ENCODE measurements at places on chromosomes 5 and 9. TPM values are rescaled to one million over a fixed set of nuclear protein-coding genes. Genes with fewer than 3 reads are reported as not detected.

DNA sequence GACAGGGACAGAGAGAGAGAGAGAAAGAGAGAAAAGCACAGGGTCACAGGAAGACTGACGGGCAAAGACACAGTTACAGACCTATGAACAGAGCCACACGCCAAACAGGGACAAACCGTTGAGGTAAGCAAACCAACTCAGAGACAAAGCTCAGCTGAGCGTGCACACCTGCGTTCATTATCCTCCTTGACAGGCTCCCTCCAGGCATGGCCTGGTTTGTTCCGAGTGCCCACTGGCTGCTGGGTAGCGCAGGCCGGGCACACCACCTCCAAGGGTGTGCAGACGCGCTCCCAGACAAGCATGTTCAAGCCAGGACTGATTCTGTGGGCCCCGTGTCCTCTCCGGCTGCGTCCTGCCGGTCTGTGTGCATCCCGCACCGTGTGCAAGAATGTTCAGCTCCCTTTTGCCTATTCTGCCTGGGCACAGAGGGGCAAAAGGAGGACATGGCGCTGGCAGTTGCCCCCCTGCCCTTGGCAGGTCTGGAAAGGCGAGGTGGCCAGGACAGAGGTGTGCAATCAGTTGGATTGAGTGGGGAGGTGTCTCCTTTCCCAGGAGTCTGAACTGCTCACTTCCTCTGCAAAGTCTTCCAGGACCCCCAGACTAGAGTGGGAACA, 467 bp upstream of the SMIM32 start:
- no peak for DNase-seq

APBA1 gene
- total RNA-seq, result 2.2 TPM

GRCh38 chr5:110951373-110951791, 120.1 kb upstream of the TSLP start:
- no peak for DNase-seq

INSYN2B gene
- total RNA-seq, result 0.12 TPM

PRR7 gene
- 2.1 TPM for total RNA-seq

GRCh38 chr9:129619787-129620668, 873 bp downstream of the C9orf50 start:
- peak; percentile 31 for DNase-seq

KLF4 gene
- total RNA-seq, result 21.3 TPM
